ENCODE measurements at places on chromosomes 6 and 20. TPM values are rescaled to one million over a fixed set of nuclear protein-coding genes. Genes with fewer than 3 reads are reported as not detected.

BPI gene
- total RNA-seq: not detected

ZNF334 gene
- total RNA-seq: 0.76 TPM

MUC21 gene
- not detected for total RNA-seq

TRAPPC3L gene
- total RNA-seq: not detected

SCAF8 gene
- 25.9 TPM for total RNA-seq

CPXM1 gene
- 0.63 TPM for total RNA-seq

WFDC11 gene
- not detected for total RNA-seq

PLTP gene
- total RNA-seq: 6.6 TPM

TGM2 gene
- 0.19 TPM for total RNA-seq

IL17F gene
- total RNA-seq: 295 TPM

NCOA5 gene
- total RNA-seq: 31.6 TPM

SGK2 gene
- total RNA-seq: 2.9 TPM

GABRR1 gene
- not detected for total RNA-seq

GCNT2 gene
- 0.73 TPM for total RNA-seq

HLA-DRB5 gene
- total RNA-seq: 17.6 TPM

SEMG1 gene
- not detected for total RNA-seq

TLDC2 gene
- total RNA-seq: not detected

ASCC3 gene
- total RNA-seq: 87.2 TPM

MDFI gene
- total RNA-seq: not detected

RFX6 gene
- total RNA-seq: not detected

FNDC11 gene
- not detected for total RNA-seq
